Pons (tissue), 1 donor: ENCODE measurements at places on chromosomes 6 and 20.
A peak's percentile ranks its signal among the peaks of the same experiment; 100 is the strongest.

GRCh38 chr20:15242773-15243172 is 905.4 kb upstream of the FLRT3 start:
- DNase-seq: no peak

DNA sequence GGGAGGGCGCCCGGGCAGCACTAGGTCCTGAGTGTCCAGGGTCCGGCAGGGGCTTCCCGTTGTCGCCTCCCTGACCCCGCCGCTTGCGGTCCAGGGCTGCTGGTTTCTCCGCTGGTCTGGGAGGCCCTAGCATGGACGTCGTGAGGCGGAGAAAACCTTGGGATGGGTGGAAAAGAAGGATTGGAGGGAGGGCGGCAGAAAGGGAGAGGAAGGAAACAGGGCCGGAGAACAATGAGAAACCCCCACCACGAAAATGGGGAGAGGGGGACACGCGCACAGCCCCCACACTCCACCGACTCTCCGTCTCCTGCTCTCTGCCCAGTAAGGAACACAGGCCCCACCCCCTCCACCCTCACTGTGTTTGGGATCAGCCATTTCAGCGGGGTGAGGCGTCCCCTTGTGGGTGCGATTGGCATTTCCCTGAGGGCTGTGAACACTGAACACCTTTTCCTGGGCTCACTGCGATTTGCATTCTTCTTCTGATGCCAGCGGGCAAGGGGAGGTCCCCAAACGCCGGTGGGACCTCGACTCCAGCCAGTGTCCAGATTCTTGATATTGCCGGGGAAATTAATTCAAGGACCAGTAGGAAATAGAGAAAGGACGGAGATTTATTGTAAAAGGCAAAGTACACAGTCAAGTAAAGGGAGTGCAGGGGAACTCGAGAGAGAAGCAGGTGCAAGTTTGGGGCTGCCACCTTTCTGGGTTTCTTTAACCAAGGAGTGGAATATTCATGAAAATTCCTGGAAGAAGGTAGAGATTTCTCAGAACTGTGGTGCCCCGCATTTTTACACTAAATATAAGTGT is 3.3 kb upstream of the RAET1G start:
- peak; percentile 64 for DNase-seq

DNA sequence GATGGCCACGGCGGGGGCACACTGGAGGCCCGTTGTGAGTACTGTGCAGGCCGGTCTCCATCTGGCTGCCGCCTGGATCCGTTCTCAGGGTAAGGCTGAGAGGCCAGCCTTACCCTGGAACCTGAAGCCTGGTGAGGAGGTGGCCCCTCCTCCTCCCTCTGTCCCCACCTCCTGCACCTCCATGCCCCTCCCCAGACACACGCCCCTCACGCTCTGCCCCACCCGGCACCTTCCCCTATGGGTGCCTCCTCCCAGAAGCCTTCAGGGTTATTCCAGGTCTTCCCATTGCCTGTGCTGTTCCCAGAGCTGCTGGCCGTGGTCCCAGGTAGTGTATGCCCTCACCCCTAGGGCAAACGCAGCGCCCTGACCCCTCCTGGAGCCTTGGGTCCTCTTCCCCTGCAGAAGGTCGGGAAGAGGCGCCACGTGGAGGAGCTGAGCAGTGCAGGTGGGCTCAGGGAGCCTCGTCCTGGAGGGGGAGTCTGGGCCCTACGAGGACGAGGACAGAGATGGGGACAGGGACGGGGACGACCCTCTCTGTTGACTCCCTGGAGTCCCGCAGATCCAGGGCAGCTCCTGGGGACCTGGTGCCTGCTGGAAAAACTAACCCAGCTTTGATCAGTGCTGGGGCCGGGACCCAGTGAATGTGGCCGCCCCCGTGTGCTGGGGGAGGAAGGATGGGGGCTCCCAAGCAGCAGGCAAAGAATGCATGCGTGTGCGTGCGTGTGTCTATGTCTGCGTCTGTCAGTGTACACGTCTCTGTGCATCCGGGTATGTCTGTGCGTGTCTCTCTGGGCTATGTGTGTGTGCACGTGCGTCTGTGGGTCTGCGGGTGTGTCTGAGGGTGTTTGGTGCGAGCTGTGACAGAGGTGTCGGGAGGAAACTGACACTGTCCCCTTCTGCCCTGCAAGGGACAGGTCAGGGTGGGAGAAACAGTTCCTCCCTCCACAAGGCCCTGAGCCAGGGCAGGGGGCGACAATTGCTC is 8.2 kb upstream of the HRH3 start:
- no peak for DNase-seq

DNA sequence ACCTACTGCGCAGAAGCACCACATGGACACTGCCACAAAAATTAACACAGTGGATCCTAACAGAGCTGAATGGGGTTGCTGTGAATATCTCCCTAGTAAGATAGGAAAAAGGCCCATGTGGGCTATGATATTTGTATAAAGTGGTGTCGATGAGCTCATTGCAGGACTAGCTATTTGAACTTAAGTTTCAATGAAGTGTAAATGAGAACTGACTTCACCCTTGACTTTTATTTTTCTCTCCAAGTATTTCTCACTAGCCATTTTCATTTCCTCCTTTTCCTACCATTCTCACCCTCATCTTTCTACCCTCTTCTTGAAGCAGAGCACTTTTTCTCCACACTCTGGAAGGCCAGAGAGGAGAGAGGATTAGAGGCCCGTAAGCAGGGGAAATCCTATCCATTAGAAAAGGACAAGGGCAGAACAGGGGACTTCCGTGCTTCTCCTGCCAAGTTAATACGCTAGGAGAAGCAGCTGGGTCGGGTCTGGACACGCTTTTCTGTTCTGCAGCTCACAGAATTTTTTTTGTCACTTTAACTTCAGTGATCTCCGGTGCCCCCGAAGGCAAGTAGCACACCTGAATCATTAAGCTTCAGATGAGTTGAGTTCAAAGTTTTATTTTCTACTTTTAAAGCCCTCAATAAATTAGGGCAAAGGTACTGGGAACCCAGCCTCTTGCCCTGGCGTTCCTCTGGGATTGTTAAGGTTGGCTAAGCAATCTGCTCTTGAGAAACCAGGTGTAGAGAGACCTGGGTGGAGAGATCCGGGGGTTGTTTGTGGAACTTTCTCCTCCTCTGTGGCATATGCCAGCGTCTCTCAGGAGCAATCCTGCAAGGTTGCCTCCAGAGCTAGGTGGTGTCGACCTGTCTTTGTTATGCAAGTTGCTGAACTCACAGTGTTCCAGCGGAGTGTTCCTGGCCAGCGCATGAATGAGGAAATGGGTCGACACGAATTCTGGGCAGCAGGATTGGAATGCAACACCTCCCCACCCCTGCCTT is 56.2 kb upstream of the ARID1B start:
- peak; percentile 44 for DNase-seq

DNA sequence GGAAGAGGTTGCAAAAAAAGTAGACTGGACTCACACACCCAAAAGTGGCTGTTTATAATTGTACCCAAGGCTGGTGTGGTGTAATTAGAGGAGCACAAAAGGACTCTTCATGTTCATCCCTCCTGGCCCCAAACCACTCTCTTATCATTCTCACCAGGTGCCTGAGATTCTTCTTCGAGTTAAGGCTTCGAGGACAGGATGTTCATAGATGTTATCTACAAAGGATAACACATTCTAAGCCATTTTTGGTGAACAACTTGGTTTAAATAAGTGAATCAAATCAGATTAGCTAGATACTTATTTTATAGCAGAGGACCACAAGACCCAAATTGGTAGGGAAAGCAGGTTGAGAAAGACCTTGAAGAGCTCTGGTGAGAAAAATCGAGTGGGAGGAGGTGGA is 73.1 kb upstream of the SUPT3H start:
- DNase-seq: no peak

- DNase-seq: peak; percentile 70
These were observed 7.5 kb upstream of the CCDC28A start for GRCh38 chr6:138765896-138766655.

DNA sequence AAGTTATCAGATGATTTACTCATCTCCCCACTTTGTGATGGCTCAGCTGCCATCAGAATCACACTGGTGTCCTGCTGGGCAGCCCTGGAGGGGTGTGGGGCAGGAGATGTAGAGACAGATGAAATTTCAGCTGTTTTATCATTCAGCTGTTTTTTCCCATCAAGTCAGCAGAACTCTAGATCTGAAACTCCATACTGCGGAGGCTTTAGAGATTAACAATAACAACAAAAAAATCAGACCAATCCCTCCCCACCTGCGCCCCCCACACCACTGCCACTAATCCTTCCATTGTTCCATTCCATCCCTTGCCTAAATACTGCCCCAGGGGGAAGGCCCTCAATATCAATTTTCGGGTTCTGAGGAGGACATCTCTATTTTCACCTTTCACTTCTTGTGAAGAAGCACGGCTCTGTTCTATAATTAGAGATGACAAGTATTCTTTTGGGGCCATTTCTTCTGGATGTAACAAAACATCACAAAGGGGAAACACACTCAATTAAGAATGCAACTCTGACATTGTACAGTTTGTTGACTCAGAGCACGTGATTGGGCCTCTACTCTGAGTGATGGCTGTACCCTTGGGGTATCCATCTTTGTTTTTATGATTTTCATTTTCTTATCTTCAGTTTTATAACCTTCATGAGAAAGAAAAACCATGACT is 396.3 kb downstream of the ZFAND3 start:
- no peak for DNase-seq

DNA sequence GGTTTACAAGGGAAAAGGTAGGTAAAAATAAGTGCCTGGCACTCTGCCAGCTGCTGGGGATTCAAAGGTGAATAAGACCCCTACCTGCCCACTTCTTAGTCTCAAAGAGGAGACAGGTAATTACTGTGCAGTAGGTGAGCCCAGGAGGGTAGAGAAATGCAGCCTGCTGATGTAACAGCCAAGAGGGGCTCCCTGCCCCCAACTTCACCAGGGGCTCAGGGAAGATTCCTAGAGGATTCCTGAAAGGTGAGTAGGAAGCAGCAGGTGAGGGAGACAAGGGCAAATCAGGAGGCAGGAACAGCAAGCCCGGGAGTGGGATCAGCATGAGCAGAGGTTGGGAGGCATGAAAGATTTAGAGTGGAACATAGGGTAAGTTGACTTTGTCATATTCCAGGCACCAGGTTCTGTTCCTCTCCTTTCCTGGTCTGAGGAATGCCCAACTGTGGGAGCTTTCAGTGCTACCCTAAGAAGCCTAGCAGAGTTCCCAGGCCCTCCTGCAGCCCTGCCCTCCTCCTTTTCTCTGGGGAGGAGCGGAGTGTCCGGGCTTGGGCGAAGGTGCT is 258.1 kb downstream of the LRFN2 start:
- no peak for DNase-seq

- no peak for DNase-seq
These were observed 28.1 kb upstream of the SCGN start for GRCh38 chr6:25623879-25624278.

GRCh38 chr6:3151691-3152090 is 5.7 kb downstream of the TUBB2A start:
- DNase-seq: no peak

DNA sequence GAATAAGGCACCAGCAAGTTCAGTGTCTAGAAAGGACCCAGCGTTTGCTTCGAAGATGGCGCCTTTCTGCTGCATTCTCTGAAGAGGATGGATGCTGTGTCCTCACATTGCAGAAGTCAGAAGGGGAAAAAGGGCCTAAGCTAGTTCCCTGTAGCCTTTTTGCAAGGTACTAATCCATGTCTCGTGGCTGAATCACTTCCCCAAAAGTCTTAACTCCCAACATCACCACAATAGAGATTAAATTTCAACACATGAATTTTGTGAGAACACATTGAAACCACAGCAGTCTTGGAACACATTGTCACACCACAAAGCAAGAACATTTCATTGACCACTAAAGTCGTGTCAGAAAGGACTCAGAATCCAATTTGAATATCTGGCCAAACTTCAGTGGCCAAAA is 42.1 kb downstream of the KLHL31 start:
- DNase-seq: peak; percentile 22

DNA sequence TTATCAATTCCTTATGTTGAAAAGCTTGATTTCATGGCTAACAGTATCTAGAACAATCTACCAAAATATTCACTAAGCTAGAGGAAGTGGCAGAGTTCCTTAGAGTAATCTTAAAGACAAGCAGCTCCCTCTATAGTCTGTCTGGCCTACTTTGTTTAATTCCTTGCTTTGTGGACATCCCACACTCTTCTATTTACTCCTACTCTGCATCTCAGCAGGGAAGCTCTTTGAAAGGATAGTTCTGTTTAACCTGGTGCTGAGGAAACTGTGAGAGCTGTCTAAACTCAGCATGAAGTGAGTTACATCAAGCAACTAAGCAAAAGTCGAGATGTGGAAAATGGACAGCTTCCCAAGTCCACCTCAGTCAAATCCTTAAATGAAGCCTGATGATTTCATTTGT is 4.3 kb downstream of the REV3L start:
- peak; percentile 84 for DNase-seq

DNA sequence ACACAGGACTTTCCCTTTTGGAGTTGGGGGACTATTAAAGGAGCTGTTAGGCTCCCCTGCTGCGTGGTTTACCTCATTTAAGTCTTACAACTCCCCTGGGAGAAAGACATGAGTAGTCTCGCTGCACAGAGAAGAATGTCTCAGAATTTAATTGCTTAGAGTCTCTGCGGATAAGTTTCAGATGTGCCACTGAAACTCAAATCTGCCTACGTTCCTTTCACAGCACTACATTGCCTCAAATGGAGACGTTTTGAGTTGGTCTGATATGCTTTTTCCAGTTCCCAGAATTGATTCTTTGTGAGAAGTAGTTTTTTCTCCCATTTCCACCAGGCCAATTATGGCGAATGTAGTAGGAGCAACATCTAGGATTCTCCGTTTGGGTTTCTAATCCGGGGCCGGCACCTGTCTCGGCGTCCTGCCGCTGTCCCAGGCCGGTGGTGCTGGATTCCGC is 532 bp upstream of the SLC35F1 start:
- peak; percentile 15 for DNase-seq

DNA sequence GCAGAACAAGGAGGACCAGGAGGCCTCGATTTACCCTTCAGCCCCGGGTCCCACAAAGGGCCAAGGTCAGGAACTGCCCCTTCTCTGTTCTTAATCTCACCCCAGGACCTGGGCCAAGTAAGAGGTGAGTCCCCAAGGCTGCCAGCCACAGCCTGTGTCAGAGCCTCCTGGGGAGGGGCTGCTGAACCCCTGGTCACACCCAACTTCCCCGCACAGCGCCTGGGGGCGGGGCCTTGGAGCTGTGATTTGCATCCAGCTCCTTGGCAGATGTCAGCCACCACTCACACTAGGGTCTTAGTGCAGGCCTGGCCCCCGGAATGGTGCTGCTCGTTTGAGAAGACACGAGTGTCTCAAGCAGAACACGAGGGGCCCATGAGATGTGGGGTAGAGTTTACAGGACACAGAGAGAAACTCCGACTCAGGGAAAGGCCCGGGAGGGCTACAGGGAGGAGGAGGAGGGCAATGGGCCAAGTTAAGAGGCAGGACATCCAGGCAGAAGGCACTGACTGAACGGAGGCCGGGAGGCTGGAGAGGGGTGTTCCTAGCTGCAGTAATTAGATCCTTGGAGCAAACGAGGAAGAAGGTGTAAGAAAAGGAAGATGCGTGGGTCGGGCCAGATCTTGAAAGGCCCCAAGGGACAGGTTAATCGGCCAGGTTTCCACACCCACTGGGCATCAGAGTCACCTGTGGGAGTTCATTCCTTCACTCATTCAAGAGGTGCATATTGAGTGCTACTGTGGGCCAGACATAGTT is 26.9 kb downstream of the ZBP1 start:
- no peak for DNase-seq

GRCh38 chr20:53409447-53409717 is 184.3 kb downstream of the ZNF217 start:
- DNase-seq: peak; percentile 7

GRCh38 chr6:128112494-128112893 is 211.6 kb upstream of the THEMIS start:
- DNase-seq: peak; percentile 62

GRCh38 chr6:30396833-30397479 is 52.0 kb downstream of the RPP21 start:
- peak; percentile 45 for DNase-seq
